ENCODE measurements at places on chromosomes 13 and 19.

- DNase-seq = no peak
Measured at GRCh38 chr13:90205911-90206310, 1141.6 kb upstream of the MIR17HG start.

- DNase-seq = no peak
Measured at GRCh38 chr13:40878321-40878720, 88.9 kb downstream of the SLC25A15 start.

DNA sequence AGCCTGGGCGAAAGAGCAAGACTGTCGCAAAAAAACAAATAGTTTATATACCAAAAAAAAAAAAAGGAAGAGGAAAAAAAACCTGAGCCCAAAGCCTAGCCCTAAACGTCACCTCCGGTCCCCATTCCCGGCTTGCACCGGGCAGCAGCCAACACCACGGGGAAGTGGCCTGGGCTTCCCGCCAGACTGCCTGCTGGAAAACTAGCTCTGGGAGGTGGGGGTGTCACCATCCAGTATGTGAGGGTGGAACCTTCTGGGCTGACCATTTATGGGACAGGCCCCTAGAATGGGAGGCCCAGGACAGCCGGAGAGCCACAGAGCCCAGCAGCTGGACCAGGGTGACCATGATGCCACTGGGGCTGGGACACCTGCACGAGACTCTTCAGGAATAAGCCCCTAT is 37.3 kb downstream of the IL12RB1 start:
- DNase-seq = peak; percentile 52

DNA sequence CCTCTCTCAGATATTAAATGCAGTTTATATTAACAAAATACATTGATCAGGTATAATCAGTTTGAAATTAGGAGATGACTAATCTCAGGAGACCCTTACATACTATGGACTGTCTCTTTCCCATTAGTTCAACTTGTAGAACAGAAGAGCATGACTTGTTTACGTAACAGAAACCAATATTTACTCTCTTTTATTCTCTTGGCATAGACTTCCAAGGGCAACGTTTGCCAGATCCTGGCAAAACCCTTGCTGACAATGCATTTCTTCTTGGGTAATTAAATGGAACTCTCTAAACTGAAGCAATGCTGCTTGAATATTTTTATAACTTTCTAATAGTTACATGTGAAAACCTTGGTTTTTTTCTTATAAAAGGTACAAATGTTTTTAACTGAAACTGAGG is 68.3 kb upstream of the MYO16 start:
- DNase-seq = no peak

DNA sequence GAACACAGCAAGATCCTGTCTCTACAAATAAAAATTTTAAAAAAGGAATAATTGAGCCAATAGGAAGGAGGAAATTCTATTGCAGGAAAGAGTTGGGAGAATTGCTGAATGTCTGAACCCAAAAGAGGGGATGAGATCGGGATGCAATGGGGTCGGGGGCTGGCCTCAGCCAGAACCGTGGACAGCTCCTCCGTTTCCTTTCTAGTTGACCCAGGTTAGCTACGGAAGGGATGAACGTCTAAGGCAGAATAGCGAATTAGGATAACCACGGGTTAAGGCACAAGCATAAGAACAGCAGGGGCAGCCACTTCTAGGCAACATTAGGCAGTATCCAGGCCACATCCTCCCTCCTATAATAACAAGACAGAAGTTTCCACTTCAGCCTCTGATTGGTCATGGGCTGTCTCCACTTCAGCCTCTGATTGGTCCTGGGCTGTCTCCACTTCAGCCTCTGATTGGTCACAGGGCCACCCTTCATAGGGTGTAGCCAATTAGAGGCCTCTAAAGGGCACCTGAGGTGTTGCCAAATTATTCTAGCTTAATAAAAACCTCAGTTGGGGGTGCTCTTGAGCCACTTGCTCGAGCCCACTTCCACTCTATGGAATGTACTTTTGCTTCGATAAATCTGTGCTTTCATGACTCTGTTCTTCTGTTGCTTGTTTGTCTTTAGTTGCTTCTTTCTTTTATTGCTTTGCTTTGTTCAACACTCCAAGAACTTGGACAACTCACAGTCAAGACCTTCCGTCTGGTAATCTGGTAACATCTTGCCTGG is 24.9 kb upstream of the TPM4 start:
- DNase-seq = peak; percentile 31

DNA sequence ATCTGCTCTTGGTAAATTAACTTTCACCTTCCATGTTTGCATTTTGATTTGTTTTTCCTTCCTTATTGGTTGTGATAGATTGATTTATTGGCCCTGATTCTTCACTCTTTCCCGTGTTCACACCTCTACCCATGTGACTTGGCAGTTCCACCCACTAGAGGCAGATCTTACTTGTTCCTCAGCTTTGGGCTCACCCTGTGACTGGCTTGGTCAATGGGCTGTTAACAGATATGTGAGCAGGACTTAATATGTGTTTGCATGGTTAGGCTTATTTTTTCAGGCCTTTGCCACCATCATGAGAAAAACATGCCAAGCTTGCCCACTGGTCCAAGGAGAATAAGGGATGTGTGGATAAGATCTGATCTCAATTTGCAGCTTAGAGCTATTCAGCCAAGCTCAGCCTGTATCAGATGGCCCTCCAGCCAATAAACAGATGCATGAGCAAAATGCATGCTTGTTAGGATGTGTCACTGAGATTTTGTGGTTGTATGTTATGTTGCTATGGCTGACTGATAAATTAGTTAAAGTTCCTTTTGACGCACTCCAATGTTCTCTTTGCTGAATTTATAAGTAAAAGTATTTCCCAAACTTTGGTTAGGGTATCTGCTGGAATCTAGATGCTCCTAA is 48.0 kb downstream of the RGCC start:
- peak; percentile 95 for DNase-seq

GRCh38 chr19:42529248-42529764 is 1.0 kb upstream of the CEACAM1 start:
- peak; percentile 34 for DNase-seq

DNA sequence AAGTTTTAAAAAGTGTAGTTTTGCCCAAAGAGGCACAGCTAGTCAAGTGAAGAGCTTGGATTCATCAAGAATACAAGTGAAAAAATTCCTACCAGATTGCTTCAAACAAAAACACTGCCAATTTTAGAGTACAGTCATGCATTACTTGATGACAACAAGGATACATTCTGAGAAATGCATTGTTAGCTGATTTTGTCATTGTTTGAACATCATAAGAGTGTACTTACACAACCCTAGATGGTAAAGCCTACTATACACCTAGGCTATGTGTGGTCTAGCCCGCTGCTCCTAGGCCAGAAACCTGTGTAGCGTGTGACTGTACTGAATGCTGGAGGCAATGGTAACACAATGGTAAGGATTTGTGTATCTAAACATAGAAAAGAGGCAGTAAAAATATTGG is 41.1 kb downstream of the TMTC4 start:
- DNase-seq = peak; percentile 99

DNA sequence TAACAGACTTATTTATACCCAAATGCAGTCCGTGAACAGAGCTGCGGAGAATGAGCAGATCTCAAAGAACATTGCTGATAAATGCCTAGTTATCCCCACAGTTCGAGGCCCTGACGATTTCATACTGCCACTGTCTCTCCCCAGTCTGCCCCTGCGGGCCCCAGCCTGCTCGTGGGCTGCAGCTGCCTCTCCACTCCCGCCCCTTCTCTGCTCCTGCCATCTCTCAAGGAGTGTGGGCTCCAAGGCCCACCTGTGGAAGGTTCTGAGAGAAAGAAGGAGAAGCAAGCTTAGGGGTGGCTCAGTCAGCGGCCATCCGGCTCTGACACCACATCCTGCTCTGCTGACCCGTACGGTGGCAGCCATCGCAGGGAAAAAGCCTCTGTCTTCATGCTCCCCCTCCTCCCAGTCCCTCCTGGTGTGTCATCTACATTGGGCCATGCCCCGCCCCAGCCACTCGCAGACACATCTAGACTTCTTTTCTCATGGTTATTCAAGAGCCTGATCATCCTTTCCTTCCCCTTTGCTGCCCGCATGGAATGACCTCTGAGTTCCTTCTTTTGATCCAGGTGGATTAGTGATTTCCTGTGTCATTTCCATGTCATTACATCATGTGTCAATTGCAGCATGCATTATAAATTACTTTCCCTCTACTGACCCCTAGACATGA is 52.0 kb downstream of the EPS15L1 start:
- no peak for DNase-seq

- no peak for DNase-seq
Measured at GRCh38 chr13:44022196-44022595, 142.5 kb downstream of the LACC1 start.

DNA sequence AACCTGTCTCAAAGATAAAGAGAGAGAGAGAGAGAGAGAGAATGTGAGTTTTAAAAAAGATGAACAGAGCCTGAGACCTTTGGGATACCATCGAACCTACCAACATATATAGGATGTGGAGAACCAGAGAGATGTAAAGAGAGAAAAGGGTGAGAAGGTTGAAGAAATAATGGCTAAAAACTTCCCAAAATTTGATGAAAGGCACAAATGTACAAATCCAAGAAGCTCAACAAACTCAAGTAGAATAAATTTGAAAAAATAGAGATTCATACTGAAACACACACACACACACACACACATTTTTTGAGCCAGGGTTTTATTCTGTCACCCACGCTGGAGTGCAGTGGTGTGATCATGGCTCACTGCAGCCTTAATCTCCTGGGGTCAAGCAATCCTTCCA is 16.3 kb downstream of the ZNF558 start:
- DNase-seq = no peak

DNA sequence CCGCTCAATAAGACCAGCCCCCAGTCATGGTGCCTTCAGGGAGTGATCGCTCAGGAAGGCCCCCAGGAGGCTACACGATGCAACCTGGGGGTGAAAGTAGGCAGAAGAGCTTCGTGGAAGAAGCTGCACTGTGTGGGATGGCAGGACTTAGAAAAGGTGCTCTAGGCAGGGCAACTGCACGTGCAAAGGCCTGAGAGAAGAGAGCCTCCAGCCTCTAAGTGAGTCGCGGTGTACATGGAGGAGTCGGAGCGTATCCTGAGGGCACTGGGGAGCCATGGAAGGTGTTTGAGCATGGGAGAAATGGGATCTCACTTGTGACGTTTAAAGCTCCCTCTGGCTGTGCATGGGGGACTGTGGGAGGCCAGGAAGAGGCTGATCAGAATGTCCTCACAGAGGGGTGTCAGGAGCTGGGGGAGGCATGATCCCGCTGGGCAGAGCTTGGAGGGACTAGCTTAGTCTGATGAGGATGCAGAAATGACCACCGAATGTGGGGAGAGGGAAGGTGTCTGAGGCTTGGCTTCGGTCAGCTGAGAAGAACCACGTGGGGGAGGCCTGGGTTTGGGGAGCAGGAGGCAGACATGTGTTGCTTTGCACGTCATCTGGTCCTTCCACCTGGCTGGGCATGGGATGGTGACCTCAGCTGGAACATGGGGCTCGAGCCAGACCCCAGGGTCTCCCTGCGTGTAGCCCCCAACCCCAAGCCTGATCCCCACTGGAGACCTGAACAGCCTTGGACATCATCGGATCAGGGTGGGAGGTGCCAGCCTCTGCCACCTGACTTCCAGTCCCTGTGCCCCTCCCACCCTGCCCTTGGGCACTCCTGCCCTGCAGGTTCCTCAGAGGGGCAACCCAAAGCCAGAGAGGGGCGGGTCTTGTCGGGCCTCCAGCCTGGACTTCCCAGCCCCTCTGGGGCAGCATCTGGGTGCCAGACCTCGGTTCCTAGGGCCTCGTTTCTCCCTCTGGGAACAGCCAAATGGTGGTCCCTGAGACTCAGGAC is 1.1 kb downstream of the APC2 start:
- no peak for DNase-seq

DNA sequence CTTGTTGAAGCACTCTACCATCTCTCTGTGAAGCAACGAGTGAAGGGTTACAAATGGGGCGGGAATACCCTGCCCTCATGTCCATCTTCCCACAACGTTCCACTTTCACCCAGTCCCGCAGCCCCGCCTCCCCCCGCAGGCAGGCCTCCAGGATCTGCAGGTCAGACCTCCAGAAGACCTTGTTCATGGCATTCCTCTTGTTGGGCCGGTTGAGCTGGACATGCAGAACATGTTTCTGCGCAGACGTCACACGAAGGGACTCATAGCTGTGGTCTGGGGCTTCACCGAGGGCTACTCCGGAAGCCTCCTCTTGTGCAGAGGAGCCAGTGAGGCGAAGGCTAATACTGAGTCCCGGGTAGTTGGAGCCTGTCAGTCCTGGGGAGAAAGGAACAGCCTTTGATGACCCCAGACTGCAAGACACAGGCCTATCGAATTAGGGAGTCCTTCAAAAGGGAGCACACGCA is 420 bp downstream of the ECH1 start:
- peak; percentile 98 for DNase-seq

DNA sequence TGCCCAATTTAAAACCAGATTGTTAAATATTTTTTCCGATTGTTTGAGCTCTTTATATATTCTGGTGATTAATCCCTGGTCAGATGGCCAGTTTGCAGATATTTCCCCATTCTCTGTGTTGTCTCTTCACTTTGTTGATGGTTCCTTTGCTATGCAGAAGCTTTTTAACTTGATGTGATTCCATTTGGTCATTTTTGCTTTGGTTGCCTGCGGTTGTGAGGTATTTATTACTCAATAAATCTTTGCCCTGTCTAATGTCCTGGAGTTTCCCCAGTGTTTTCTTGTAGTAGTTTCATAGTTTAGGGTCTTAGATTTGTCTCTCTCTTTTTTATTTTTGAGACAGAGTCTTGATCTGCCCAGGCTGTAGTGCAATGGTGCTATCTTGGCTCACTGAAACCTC is 23.8 kb upstream of the LMO7 start:
- DNase-seq = no peak

DNA sequence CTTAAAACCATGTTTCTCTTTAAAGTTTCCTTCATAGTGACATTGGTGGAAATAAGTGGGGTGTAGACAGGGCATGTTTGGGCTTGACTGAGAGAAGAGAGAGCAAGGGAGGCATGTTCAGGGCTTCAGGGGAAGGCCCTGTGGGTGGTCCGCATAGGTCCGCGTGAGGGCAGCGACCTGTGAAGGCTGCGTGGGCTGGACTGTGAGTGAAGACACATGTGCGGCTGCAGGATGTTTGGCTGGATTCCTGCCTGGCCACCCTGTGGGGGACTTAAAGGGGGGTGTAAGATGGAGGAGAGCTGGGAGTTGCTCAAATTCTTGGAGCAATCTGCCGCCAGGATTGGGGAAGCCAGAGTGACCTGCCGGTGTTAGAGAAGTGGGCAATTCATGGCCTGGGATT is 23.8 kb upstream of the KLF12 start:
- DNase-seq = peak; percentile 39

- no peak for DNase-seq
Measured at GRCh38 chr19:35993923-35994598, 927 bp upstream of the SDHAF1 start.

DNA sequence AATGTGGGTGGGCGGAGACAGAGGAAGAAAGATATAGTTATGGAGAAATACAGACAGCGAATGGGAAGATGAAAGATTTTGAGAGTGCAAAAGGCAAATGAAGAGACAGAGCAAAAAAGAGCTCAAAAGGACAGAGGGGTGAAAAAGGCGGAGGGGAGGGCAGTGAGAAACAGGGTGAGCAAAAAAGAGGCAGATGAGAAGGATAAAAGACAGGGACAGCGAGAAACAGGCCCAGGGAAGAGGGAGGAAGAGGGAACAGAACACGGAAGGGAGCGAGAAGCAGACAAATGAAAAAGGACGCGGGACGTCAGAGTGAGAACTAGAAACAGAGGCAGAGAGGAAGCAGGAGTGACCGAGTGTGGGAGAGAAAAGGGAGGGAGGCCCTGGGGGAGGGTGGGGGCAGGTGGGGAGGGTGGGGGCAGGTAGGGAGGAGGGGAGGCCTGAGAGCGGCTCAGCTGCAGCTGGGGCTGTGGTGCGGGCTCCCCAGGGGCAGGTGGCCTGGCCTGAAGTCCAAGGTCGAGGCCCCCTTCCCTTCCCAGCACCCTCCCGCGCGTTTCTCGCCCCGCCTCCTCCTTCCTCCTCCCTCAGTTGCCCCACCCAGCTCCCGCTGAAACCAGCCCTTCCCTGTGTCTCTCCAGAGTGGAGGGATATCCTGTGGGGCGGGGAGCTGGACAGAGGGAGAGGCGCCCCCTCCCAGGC is 2.9 kb downstream of the KLK1 start:
- DNase-seq = no peak
